Cardiac muscle cell (in vitro differentiated cells and primary cell): ENCODE measurements at places on chromosomes 5 and 9. TPM values are rescaled to one million over a fixed set of nuclear protein-coding genes. Genes with fewer than 3 reads are reported as not detected.

DNA sequence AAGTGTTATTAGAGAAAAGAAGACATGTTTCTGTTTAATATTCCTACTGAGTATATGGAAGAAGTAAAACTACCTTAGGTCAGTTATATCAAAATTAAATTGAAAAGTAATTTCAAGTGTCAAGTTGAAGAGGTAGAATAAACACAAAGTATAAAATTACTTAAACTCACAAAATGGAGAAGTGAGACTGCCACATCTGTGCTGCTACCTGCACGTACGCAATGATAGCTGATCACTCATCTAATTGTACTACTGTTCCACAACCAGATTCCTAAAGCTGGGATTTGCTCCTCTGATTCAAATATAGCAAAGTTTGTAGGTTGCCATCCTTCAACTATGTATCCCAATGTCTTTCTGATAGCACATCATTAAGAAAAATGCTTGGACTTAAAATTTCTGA, 24.8 kb downstream of the EQTN start:
- DNase-seq = no peak

- no peak for DNase-seq
Observed at GRCh38 chr5:56624751-56625150, 190.6 kb upstream of the MAP3K1 start.

Gene F12
- total RNA-seq = 3.4 and 4.6 TPM in 2 replicates

DNA sequence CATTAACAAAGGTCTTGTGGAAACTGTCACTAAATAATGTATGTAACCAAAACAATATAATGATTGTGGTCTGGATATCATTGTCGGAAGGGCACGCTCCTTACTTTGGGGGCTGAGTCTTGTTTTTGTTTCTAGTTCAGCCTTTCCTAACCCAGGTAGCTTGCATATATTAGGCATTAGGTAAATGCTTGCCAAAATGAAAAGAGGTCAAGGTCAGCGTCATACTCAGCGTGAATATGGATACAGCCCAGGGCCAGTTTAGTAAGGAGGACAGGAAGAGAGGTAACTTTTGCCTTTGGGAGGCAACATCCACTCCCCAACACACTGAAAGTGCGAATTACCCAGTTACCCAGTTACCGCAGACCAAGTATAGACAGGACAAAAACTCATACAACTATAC, 171.4 kb downstream of the RAB3C start:
- no peak for DNase-seq

DNA sequence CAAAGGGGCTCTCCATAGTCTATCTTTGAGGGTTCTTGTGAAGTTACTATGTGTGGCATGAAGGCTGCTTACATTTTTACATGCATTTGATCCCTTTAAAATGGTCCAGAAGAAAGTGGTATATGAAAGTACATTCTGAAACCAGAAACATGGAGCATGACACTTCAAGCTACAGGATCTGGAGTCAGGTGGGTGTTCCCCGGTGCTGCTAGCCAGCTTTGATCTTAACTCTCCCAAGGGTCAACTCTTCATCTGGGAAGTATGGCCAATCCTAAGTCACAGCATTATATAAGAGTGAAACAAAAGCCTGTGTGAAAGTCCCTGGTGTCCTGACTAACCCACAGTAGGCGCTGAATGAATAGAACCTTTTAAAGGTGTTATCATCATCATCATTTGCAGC, 91.0 kb upstream of the TAS2R1 start:
- DNase-seq = no peak

GRCh38 chr5:173334808-173335207, 6.6 kb upstream of the STC2 start:
- no peak for DNase-seq

Gene GABRB2
- 1.8 and 3.3 TPM in 2 replicates for total RNA-seq

Gene POLE3
- 36.5 TPM in 2 replicates for total RNA-seq

GRCh38 chr9:36731068-36731956, 158.6 kb downstream of the MELK start:
- peak; percentile 75 for DNase-seq

Gene GARIN3
- not detected in 2 replicates for total RNA-seq

Gene SPRY4
- 10.0 and 11.0 TPM in 2 replicates for total RNA-seq

DNA sequence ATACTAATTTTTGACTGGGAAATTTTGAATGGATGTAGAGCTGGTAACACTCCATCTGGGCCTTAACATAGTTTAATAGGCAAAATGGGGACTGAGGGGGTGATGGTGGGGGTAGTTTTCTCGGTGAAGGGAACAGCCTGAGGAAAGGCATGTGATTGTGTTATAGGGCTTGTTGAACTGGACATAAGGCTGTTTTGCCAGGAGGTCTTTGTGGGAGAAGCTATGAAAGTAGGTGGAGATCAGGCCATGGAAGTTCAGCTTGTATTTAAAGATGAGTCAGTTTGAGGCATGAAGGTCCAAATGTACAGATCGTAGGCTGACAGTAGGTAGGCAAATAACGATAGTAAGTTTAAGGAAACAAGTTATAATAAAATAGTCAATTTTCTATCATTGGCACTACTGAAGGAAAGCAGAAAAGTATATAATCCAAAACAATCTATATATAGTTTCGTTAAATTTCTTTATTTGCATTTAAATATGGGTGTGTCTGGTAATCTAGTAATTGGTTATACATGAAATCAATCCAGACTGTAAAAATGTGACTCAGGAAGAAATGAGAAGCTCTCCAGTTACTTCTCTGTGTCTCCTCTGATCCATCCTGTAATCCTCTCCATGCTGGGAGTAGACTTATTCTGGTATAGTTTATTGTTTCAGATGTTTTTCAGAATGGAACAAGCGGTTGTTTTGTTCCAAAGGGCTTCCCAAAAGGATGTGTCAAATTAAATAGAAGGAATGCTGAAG, 2.8 kb downstream of the CSNK1G3 start:
- DNase-seq = no peak

DNA sequence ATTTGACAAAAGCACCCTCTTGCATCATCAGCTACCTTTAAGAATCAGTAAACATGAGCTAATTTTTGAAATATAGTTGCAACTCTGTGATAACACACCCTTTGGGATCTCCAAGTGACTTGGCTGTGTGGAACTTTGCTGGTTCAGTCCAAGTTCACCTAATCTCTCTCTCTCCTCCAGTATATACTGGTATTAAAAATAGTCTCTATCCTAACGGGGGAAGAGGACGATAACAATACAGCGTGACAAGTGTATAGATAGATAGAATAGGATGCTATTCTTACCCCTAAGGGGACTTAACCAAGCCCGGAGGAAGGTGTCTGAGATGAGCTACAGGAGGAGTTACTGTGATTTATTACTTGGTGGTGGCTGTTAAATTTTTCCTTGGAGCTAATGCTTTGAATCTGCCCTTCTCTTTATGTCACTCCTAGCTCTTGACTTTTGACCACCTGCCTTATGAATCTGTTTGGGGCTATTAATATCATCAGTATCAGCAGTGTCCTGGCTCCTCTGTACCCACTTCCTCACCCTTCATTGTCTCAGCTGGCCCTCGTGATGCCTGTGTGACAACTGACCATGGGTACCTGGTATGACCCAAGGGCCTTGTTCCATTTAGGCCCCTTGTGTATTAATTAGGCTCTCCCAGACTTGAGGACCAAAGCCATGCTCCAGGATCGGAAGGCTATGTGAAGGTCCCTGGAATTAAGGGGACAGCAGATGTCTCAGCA, 223.9 kb downstream of the SREK1 start:
- no peak for DNase-seq

Gene FOXE1
- total RNA-seq = not detected in 2 replicates

Gene FBXW2
- 32.9 and 45.5 TPM in 2 replicates for total RNA-seq

DNA sequence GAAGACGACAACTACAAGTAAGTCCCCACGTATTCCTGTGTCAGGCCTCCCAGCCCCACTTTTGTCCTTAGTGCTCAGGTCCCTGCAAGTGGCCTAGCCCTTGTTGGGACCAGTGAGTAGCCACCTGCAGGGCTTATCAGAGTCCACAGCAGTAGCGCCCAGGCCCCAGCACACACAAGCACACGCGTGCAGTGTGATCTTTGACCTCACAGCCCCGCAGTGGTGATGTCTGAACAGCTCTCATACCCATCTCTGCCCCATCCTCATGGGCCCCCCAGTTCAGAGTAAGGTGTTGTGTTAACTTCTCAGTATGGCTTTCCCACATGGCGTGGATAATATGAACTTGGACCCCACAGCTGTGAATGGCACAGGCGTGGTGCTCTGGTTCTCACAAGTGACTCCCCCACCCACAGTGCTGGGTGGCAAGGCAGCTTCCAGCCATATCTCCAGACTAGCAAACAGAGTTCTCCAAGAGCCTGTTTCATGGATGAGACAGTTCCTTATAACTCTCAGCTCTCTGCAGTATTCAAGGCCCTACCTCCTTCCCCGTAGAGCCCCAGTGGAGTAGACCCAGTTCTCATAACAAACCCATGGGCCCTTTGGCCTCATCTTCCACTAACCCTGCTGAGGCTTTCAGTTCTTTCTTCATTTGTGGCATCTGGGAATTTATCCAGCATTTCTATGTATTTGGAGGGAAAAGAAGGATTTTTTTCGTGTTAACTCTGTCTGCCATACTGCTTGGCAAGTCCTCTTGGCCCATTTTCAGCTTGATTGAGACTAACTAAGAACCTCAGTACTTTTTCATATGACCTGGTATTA, 46.5 kb upstream of the ANGPTL2 start:
- DNase-seq = no peak
